ENCODE measurements at places on chromosomes 11 and 22.

- DNase-seq = no peak
Observed at GRCh38 chr11:27241311-27242122, 121.5 kb downstream of the CCDC34 start.

- no peak for DNase-seq
Observed at GRCh38 chr22:22546490-22546889, 12.6 kb downstream of the PRAME start.

- no peak for DNase-seq
Observed at GRCh38 chr11:3000032-3000961, 8.2 kb upstream of the NAP1L4 start.

GRCh38 chr11:114314096-114314495 is 17.9 kb downstream of the NNMT start:
- no peak for DNase-seq

DNA sequence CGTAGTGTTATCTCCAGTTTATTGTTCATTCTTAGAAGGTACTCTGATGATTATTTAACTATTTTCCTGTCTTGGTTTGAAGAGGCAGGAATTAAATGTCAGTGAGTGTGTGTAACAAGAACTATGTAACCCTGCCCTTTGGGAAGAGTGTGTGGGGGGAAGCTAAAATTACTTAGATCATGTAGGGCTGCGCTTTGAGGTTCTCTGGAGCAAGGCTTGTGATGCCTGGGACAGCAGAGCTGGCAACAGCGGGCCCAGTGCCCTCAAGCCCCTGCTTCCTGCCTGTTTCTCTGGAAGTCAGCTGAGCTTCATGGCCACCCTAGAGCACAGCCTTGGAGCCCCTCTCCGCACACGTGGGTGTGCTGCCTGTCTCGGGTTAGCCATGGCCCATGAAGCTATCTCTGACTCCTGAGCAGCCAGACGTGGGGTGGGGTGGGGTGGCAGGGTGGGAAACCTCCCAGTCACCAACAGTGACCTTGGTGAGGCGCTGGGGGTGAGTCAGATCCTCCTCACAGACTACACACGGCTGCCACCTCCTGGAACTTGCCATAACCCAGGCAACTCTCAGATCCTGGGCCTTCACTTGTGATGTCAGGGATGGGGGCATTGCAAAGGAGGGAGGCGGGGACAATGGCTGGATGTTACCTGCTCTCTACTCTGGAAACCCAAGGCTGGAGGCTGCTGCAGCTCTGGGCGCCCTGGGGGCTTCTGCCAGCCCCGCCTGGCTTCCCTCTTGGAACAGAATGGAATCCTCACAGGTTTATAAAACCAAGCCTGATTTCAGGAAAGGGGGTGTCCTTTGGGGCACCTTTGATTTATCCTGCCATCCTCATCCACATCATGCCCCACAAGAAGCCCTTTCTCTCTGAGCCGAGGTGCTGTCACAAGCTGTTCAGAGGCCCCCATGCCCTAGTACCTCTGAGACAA is 88.6 kb downstream of the SNX19 start:
- no peak for DNase-seq

DNA sequence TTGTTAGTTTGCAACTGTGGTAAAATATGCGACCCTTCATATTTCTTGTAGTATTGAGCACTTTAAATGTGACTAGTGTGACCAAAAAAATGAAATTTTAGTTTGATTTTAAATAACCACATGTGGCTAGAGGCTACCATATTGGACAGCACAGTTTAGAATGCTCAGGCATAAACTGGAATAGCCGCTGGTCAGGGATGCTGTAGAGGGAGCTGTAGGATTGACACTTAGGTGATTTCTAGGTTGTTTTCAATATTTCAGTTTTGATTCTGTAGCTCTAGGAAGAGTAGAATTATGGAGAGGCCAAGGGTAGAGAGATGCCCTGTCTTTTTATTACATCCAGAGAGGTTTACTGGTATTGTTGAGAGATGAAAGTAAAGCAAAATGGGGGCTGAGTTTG is 10.8 kb upstream of the VSIG10L2 start:
- no peak for DNase-seq

DNA sequence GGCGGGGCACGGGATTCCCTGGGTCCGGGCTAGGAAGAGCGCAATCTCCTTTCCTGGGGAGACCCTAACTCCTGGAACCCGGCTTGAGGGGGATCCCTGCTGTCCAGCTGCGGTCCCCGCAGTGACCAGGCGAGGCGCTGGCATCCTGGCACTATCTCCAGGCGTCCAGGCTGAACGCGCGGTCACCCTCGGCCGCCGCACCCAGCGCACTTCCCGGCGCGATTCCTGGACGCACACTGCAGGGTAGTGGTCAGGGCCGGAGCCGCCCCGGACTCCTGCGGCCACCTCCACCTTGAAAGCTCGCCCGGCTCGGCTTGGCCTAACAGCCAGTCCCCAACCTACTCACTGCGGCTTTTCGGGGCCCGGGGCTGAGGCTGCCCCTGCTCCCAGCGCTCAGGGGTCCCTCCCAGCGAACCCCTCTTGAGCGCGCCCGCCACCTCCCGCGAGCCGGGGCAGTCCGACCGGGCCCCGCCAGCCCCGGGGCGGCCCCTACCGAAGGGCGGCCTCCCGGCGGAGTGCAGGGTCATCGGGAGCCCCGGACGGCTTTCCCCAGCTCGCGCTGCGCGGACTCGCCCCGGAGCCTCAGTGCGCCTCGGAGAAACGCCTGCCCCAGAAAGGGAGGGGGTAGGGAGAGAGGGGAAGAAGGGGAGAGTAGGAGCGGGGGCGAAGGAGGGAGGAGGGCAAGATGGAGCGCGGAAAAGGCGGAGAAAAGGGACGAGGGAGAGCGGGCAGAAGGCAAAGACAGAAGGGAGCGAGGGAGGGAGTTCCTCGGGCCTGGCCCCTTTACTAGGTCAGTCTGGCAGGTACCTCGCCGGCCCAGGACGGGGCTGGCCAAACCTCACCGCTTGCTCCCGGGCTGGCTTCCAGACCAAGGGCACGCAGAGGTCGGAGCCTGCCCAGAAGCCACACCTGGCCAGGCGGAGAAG is 1.0 kb downstream of the POU2AF3 start:
- DNase-seq = no peak

GRCh38 chr22:47056776-47057470 is 294.5 kb downstream of the TBC1D22A start:
- no peak for DNase-seq

GRCh38 chr22:20638507-20638870 is 131.1 kb downstream of the MED15 start:
- no peak for DNase-seq

DNA sequence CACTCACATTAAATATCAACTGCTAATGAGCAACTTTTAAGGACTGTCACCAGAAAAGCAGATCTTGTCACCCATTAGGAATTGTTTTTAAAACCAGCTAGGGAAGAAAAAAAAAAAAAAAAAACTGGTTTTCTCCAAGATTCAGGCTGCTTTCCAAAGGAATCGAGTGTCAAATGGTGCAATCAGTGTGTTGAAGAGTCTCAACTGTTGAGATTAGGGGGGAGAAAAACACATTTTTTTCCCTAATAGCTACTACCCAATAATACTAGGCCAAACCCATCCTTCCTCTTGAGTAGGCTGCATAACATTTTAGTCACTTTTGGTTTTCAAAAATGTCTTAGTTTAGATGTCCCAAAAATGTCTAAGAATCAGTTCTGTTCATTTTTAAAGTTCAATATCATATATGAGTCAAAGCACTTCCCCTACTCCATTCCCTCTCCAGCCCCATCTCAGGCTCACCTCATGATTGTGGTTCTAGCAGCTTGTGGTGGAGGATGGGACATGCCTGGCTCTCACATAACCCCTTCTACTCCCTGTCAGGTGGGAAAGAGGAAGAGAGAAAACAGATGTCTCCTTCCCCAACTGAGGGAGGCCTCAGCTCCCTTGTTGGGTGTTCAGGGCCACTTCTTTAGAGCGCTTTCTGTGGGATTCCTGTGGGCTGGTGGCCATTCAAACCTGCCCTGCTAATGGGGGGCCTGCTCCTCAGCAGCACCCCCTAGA is 193.6 kb downstream of the CWF19L2 start:
- DNase-seq = no peak

- no peak for DNase-seq
Observed at GRCh38 chr22:25840891-25841290, 98.9 kb downstream of the MYO18B start.

DNA sequence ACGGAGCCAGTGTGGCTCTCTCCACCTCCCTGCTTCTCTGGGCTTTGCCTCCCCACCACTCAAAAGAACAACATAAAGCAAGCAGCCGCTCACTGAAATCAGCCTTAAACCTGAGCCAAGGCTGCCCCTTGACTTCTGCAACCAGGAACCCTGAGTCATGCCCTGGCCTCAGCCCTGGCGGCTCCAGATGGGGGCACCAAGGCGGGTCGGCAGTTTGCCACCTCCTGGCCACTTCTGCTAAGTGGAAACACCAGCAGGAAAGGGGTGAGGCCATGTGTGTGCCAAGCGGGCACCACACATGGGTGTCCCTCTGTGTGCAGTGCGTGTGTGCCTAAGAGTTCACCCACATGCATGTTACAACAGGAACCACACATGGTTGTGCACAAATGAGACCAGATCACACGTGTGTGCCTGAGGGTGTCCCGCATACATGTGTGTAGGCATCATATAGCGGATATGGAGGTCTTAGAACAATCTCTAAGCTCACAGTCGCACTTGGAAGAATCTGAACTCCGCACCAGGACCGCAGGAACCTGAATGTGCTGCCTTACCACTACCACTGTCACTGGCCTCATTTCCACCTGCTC is 221.2 kb downstream of the MN1 start:
- DNase-seq = no peak

- DNase-seq = no peak
Observed at GRCh38 chr11:3735827-3736226, 61.5 kb downstream of the NUP98 start.

GRCh38 chr11:2036863-2037486 is 39.3 kb upstream of the H19 start:
- DNase-seq = no peak

GRCh38 chr11:134441706-134442105 is 29.7 kb upstream of the B3GAT1 start:
- DNase-seq = no peak

DNA sequence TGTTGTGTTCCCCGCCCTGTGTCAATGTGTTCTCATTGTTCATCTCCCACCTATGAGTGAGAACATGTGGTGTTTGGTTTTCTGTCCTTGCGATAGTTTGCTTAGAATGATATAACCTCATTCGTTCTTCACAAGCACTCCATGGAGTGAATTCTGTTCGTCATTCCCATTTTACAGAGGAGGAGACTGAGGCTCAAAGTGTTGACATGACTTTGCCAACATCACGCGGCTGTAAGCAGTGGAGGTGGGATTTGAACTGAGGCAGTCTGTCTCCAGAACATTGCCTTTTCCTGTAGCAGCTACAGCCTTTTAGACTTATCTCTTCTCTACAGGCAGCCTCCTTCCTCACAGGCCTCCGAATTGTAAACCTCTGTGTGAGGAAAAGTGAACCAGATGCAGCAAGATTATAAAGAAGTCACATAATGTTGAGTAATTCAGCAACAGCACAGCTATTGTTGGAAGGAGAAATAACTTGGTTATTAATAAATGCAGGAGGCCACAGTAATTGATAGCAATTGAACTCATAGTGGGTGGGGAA is 74.6 kb downstream of the MYO18B start:
- DNase-seq = no peak

GRCh38 chr11:63769042-63769713 is 603 bp upstream of the ZFTA start:
- DNase-seq = no peak

GRCh38 chr22:19760951-19761724 is 560 bp downstream of the TBX1 start:
- DNase-seq = no peak

GRCh38 chr11:19864141-19865140 is 151.8 kb downstream of the NAV2 start:
- DNase-seq = no peak

DNA sequence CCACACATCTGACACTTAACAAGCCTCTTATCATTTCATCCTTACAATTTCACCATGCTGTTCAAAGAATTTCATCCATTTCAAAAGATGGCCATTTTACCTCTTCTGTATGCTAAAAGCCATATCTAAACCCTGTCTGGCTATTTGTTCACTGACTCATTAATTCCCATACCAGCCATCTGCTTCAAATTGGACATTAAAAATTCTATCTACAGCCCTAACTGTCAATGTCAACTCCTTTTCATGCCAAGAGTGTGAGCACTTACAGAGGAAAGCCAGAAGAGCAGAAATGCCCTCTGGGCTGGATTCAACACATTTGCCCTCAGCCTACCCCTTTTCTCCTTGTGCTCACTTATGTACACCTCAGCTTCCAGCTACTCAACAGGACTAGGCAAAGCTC is 59.2 kb downstream of the SYTL2 start:
- DNase-seq = no peak

DNA sequence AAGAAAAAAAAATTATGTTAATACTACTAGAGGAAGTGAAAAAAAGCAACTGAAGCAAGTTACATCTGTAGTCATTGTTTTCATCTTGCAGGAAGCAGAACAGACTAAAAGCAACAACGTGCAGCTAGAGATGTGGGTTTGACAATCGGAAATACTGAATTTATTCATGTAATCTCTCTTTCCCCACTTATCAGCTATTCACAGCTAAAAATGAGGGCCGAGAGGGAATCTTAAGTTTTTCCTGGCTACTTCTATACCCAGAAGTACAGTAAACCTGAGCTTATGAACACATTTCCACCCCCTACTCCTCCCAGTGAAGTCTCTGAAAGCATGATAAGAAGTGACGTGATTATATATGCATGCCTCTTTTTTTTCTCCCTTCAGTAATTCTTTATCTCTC is 116.5 kb downstream of the SPON1 start:
- no peak for DNase-seq

GRCh38 chr22:47369020-47369419 is 606.6 kb downstream of the TBC1D22A start:
- DNase-seq = no peak

GRCh38 chr11:130534551-130534950 is 86.1 kb downstream of the ADAMTS15 start:
- DNase-seq = no peak

DNA sequence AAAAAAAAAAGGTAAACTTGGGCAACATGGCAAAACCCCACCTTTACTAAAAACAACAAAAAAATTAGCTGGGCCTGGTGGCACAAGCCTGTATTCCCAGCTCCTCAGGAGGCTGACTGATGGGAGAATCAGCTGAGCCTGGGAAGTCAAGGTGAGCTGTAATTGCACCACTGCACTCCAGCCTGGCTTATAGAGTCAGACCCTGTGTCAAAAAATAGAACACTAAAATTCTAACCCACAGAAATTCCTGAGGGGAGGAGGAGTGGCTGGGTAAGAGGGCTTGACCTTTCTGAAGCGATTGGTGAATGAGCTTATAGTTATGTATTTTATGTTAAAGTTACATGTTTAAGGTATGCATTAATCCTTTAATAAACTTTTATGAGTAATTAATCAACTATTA is 53.3 kb downstream of the FAT3 start:
- no peak for DNase-seq

GRCh38 chr11:26319906-26320305 is 12.0 kb upstream of the ANO3 start:
- DNase-seq = no peak

DNA sequence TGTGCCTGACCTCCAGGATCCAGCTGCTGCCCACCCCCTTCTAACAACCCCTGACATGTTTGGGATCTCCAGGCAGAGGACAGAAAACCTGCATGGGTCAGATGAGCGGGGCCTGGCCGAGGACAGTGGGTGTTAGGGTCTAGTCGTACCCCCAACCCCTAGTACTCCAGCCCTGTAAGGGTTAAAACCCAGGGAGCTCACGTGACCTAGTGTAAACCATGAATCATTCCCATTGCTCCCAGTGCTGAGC is 89.1 kb upstream of the CRYBB3 start:
- no peak for DNase-seq

- DNase-seq = no peak
Observed at GRCh38 chr22:38935023-38935422, 22.4 kb upstream of the APOBEC3A start.

Data from T follicular helper cell (primary cell).